ENCODE measurements at places on chromosomes 2 and 18. TPM values are rescaled to one million over a fixed set of nuclear protein-coding genes. Genes with fewer than 3 reads are reported as not detected.

Gene GREB1
- 0.81 TPM for total RNA-seq

GRCh38 chr2:46001290-46001689 lies 295.9 kb upstream of the EPAS1 start:
- no peak for DNase-seq

Gene CMPK2
- 6.6 TPM for total RNA-seq

Gene DCDC2C
- total RNA-seq: not detected
